ENCODE measurements at places on chromosomes 7 and 10.
A peak's percentile ranks its signal among the peaks of the same experiment; 100 is the strongest.

DNA sequence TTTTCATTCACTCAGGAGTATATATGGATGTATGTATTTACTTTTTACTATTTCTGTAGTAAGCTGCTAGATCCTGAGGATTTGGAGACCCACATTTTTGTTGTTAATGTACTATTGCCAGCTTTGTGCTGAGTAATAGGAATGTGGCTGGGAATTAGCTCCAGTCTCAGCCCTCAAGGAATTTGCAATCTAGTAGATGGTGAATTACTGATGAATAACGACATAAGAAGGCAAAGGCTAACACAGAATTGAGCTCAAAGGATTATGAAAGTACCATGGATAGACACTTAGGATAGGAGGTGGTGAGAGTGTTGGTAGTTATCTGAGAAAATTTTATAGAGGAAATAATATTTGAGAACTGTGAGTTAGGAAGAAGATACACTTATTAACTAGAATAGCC lies 19.9 kb downstream of the CASD1 start:
- DNase-seq: no peak

DNA sequence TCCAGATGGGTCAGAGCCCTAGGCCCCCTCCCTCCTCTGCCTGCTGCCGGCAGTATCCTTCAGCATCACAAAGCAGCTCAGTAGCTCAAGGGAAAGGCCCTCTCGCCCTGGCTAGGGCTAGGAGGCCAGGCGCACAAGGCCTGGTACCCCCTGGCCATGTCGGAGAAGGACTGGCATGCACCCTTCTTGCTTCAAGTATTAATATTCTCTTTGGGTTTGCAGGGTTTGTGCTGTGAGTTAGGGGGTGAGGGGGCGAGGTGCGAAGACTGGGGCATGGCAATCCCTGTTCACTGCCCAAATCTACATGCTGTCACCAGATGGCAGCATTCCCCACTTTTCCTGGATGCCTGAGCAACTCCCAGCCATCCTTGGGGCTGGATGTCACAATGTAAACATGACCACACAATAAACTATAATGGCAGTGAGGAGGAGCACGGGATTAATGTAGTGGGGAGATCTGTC lies 105.2 kb downstream of the NEURL1 start:
- peak; percentile 74 for DNase-seq

- no peak for DNase-seq
Measured at GRCh38 chr10:61439058-61439609, 14.0 kb downstream of the TMEM26 start.

GRCh38 chr10:104351061-104351702 lies 2.5 kb upstream of the CFAP58 start:
- no peak for DNase-seq

GRCh38 chr7:3229904-3230470 lies 71.1 kb upstream of the SDK1 start:
- no peak for DNase-seq

DNA sequence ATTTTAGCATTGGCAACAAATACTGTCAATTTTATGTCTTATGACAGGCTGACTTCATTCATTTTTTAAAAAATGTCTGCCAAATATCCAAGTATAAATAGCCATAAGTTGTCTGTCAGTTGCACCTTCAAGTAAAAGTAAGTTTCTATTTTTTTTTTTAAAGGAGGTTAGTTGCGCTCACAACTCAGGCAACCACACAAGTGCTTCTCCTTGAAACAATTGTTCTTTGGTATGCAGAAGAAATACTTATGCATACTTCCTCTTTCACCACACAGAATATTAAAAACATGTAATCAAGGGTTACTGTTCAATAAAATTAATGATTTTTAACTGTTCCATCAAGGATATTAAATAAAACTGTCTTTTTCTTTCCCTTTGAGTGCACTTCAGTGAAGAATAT lies 97.9 kb downstream of the RTKN2 start:
- DNase-seq: no peak

All from GM20000 (cell line).